ENCODE measurements at places on chromosomes 5 and 9.

GRCh38 chr5:124847907-124848306 lies 101.5 kb upstream of the ZNF608 start:
- no peak for DNase-seq

- DNase-seq, result no peak
These were observed 46.3 kb upstream of the SMIM23 start for GRCh38 chr5:171739271-171739670.

GRCh38 chr5:132981288-132981687 lies 17.9 kb upstream of the AFF4 start:
- DNase-seq, result no peak

DNA sequence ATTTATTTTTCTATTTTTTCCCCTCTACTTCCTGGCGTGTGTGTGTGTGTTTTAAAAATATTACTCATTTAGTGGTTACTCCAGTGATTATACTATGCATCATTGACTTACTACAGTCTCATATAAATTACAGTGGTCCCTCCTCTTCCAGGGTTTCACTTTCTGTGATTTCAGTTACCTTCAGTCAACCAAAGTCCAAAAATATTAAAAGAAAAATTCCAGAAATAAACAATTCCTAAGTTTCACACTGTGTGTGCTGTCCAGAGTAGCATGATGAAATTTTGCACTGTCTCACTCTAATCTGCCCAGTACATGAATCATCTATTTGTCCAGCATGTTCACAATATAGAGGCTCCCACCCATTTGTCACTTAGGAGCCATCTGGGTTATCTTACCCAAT lies 47.4 kb upstream of the CCDC112 start:
- DNase-seq, result no peak

- no peak for DNase-seq
These were observed 530.5 kb downstream of the MTRR start for GRCh38 chr5:8399471-8399870.

- DNase-seq, result no peak
These were observed 48.9 kb downstream of the BOD1 start for GRCh38 chr5:173567548-173567947.

GRCh38 chr9:128917151-128917849 lies 3.5 kb upstream of the PHYHD1 start:
- no peak for DNase-seq

GRCh38 chr9:73643379-73644013 lies 491.8 kb downstream of the ANXA1 start:
- DNase-seq, result no peak

DNA sequence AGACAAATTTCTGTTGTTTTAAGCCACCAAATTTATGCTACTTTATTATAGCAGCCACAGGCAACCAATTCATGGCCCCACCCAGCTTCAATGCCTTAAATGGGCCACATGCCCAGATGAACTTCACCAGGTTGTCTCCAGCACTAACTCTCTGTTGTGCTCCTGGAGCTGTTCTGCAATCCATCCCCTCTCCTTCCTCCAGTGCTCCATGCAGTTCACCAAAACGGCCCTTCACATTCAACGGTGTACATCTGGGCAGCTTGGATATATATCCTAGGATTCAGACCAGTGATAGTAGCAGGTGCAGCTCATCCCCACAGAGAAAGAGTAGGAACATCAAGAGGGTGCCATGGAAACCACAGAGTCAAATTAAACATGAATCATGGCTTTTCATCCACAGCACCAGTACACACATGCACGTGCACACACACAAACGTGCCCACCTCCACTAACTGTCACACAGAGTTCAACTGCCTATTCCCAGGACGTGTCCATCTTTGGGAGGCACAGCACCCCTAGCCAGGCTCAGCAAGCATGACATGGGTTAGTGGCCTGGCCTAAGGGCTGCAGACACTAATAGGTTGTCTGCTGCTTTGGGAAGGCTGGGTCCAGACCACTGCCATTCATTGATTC lies 134.5 kb downstream of the MED10 start:
- DNase-seq, result no peak

Measured in stimulated activated naive CD8-positive, alpha-beta T cell treated with anti-CD3 and anti-CD28 coated beads, Interleukin-15, amount 100 ng/mL, for 72 hours (primary cell).